Progenitor cell of endocrine pancreas (in vitro differentiated cells): ENCODE measurements at places on chromosomes 4 and X. TPM values are rescaled to one million over a fixed set of nuclear protein-coding genes. Genes with fewer than 3 reads are reported as not detected.

- no peak for DNase-seq
These were observed 65.2 kb upstream of the LNX1 start for GRCh38 chr4:53656421-53656981.

GRCh38 chr4:111802191-111802590 lies 343.1 kb upstream of the FAM241A start:
- no peak for DNase-seq

- no peak for DNase-seq
These were observed 47.5 kb upstream of the IGFBP7 start for GRCh38 chr4:57157596-57158137.

- no peak for DNase-seq
These were observed 69.3 kb downstream of the ANKRD17 start for GRCh38 chr4:73189274-73189810.

DNA sequence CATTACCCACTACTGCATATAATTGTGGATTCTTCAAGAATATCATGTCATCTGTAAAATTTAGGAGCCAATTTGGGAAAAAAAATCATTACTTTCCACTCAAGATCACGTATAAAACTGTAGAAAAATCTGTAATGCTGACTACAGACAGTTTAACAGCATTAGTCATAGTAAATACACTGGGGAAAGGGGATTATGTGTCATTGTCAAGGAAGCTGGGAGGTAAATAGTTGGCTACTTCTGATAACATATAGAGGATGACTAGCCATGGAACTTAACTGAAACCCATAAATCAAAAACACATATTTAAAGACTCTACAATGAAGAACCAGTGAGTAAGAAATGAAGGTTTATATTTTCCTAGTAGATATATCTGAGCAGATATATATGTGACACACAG lies 1666.4 kb upstream of the IGFBP7 start:
- no peak for DNase-seq

- no peak for DNase-seq
These were observed 53.2 kb downstream of the CPLX1 start for GRCh38 chr4:772776-773175.

- no peak for DNase-seq
These were observed 16.3 kb downstream of the SPRY1 start for GRCh38 chr4:123412700-123413512.

GRCh38 chrX:13732246-13733067 lies 2.0 kb downstream of the TRAPPC2 start:
- no peak for DNase-seq

DNA sequence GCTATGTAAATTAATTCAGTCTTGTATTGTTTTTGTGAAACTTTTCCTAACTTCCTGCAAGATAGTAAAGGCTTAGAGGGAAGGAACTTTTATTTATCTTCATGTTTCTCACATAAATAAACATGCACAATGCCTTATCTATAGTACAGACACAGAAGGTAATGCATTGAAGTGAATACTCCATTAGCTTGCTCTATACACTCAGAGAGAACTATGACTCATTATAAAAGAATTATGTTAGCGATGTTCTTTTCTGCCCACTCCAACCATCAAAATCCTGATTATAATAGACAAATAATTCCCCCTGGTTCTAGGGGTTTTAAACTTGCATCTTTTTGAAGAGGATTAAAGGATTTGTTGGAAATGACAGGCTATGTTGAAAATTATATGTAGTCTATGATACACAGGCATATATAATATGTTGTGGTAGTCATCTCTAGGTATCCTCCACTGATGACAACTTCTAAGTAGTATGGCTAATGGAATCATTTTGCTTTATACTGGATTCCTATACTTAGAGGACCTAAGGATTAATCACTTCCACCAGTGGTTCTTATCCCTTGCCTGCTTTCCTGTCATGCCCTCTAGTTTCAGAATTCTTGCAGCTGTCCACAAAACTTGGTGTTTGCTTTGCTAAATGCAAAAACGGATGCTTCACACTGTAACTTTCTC lies 115.7 kb downstream of the NDST4 start:
- DNase-seq = no peak

GRCh38 chrX:112058255-112058654 lies 24.3 kb downstream of the TRPC5 start:
- DNase-seq = no peak

- DNase-seq = no peak
These were observed 58.5 kb downstream of the CRLF2 start for GRCh38 chrX:1153940-1154339.

GRCh38 chr4:153439831-153440230 lies 26.3 kb upstream of the TMEM131L start:
- no peak for DNase-seq

DNA sequence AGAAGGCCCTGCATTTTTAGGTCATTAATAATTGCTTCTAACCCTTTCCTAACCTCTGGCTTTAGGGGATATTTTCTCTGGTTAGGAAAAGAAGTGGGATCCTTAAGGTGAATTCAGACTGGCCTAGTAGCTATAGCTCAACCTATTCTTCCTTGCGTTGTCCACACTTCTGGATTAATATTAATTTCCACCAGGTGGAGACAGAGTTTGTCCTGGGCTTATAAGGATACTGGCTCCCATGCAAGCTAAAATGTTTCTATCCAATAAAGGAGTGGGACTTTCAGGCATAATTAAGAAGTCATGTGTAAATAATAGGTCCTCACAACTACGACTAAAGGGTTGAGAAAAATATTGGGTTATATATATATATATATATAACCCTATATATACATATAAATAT lies 860.0 kb upstream of the POU3F4 start:
- no peak for DNase-seq

Gene PRDM8
- 0.31 and 0.38 TPM in 2 replicates for total RNA-seq

Gene UGT2B10
- not detected in 2 replicates for total RNA-seq

Gene TMEM271
- not detected in 2 replicates for total RNA-seq

Gene BMX
- not detected in 2 replicates for total RNA-seq

Gene MAGT1
- total RNA-seq = 55.9 and 59.0 TPM in 2 replicates

Gene GRIA3
- 2.5 and 2.8 TPM in 2 replicates for total RNA-seq

Gene USP17L28
- not detected in 2 replicates for total RNA-seq

Gene ADAM29
- not detected in 2 replicates for total RNA-seq

Gene XAGE2
- not detected in 2 replicates for total RNA-seq
